ENCODE measurements at places on chromosomes 4 and X.

GRCh38 chr4:144179152-144179739 lies 38.7 kb upstream of the GYPA start:
- DNase-seq: no peak

DNA sequence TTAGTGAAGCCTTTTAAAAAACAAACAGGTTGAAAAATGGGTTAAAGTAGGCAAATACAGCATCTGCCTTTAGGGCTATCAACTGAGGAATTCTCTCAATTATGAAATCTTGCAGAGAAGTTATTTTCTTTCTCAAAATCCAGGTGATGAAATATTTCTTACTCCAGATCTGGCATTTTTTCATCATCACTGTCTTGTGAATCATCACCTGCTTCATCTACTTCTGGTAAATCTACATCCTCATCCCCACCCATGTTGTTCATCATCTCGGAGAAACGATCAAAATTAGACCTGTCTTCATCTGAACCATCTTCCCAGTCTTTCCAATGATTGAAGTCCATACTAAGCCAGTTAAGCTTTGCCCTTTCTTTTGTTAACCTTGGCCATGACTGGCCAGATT lies 33.3 kb upstream of the HPF1 start:
- no peak for DNase-seq

DNA sequence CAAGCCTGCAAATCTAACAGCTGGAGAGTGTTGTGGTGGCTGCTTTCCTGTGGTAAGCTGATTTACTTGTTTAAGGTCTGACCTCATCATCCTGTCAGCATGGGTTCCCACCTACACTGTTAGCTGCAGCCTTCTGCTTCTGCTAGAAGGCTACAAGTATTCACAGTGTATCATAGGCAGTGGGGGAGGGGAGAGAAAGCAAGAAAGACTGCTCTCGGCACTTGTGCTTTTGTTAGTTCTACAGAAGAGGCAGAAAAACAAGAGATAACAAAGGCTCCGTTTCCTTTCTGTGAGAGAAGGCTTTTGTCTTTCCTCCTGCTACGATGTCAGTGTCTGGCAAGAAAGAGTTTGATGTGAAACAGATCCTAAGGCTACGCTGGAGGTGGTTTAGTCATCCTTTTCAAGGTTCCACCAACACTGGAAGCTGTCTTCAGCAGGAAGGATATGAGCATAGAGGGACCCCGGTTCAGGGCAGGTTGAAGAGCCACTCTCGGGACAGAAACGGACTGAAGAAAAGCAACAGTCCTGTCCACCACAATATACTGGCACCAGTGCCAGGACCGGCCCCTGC lies at the start of gene KLHL4:
KLHL4 (plus strand) TSS at position 232 of the 571 bp plus-strand sequence; CDS start at position 324, 92 bp downstream.
- peak; percentile 54 for DNase-seq

GRCh38 chr4:183532821-183533220 lies 28.0 kb downstream of the ING2 start:
- DNase-seq: no peak

DNA sequence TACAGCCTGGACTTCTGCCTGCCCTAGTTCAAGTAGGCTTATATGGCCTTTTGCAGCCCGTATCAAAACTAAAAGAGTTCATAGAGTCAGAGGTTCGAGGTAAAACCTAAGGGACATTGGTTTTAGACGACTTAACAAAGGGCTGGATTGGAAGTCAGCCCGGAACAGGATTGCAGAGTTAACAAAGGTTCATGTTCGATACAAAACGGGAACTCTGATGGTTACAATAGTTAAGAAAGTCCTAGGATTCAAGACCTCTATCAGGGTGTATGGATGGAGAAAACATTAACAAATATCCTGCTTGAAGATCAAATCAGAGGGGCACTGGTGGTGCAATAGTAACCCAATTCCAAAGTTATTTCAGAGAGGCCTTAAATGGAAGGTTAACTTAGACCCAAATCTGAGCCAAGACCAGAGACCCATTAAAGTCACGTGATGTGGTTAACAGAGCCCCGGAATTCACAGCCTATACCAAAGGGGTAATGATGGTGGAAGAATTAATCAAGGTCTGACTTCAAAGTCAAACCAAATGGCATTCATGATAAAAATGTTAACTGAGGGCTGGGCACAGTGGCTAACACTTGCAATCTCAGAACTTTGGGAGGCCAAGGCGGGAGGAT lies 656 bp upstream of the ZNF630 start:
- DNase-seq: no peak

- DNase-seq: no peak
Observed at GRCh38 chr4:41943506-41943905, 8.3 kb downstream of the TMEM33 start.

- no peak for DNase-seq
Observed at GRCh38 chrX:101417190-101417589, 9.2 kb downstream of the HNRNPH2 start.

- DNase-seq: no peak
Observed at GRCh38 chrX:118971552-118971951, 2.9 kb upstream of the LONRF3 start.

GRCh38 chrX:65528705-65529340 lies 5.8 kb downstream of the LAS1L start:
- peak; percentile 84 for DNase-seq

DNA sequence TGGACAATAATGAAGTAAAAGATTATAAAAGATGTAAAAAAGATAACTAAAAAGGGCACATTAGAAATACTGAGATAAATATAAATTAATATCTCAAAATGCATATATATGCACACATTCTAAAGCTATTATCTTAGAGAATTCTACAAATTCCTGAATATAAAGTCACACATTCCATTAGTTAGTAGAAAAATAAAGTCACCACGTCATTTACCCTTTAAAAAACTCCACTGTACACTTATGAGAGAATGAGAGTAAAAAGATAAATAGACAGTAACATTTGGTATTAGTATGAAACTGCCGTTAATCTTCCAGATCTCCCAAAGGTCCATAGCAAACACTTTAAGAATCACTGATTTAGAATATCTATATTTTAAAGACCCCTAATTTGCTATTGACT lies 67.2 kb upstream of the IL15 start:
- DNase-seq: no peak

DNA sequence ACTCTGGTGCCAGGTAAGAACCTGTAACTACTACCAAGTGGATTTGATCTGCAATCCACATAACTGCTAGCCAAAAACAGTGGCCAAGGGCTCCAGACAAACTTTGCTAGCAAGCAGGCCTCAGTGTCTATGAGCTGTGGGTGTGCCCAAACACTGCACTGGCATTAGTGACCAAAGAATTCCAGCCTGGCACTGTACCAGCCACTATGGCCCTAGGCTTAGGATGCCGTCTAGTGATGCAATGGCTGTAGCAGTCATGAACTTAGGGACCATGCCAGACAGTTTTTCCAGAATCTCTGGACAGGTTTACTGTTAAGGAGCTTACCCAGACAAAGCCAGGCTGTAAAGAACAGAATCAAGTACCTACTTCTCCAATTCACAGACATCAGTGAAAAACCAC lies 33.7 kb upstream of the PRR27 start:
- DNase-seq: no peak

DNA sequence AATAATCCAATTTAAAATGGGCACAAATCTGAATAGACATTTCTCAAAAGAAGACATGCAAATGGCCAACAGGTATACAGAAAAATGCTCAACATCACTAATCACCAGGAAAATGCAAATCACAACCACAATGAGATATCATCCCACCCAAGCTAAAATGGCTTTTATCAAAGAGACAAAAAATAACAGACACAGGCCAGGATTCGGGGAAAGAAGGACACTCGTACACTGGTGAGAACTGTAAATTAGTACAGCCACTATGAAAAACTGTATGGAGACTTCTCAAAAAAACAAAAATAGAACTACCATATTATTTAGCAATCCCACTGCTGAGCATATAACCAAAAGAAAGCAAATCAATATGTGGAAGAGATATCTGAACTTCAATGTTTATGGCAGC lies 8.5 kb downstream of the SPP1 start:
- DNase-seq: no peak

DNA sequence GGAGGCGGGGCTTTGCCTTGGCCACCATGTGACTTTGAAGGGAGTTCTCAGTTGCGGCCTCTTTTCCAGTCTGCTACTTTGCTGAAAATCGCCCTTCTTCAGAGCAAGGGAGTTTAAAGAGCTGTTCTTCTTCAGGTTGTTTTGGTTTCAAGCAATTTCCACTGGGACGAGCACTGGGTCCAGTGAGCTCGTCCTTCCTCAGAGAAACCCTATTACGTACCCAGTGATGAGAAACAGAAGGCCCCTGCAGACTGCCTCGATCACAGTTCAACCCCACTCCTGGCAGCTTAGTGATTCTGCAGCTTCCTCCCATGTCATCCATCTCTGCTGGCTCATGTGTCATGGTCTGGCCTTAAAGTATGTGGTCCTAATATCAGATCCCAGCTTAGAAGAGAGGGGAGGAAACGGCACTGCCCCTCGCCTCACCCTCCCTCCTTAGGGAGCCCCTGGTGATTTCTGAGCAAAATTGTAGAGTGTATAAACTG lies 7.8 kb upstream of the FAM149A start:
- DNase-seq: no peak

- no peak for DNase-seq
Observed at GRCh38 chrX:9739130-9739529, 26.5 kb downstream of the GPR143 start.

- peak; percentile 38 for DNase-seq
Observed at GRCh38 chrX:132671229-132671641, 182.4 kb upstream of the MBNL3 start.

DNA sequence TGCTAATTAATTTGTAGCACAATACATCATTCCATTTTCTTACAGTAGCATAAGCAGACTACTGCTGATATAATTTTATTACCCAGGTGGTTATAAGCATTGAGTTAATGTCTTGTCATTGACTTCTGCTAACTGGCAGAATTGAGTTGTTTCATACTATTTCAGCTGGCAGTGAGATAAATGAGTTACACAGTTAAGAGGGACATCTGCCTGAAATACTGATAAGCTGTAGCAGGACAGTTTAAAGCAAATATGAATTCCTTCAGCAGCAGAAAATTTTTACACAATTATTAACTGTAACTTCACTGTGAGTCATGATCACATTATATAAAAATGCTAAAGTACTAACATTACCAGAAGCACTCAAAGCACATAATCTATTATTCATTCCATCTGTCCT lies 326.8 kb downstream of the INPP4B start:
- DNase-seq: no peak

- DNase-seq: no peak
Observed at GRCh38 chr4:153705743-153706468, 21.8 kb downstream of the TLR2 start.

GRCh38 chr4:147855571-147856009 lies 123.7 kb downstream of the ARHGAP10 start:
- no peak for DNase-seq

GRCh38 chr4:82124365-82124764 lies 249.4 kb downstream of the HNRNPD start:
- DNase-seq: no peak

GRCh38 chr4:67576538-67576937 lies 18.0 kb downstream of the STAP1 start:
- no peak for DNase-seq

GRCh38 chrX:70505451-70505841 lies 60.8 kb downstream of the DLG3 start:
- DNase-seq: no peak

GRCh38 chr4:71773004-71773403 lies 10.9 kb downstream of the GC start:
- no peak for DNase-seq

DNA sequence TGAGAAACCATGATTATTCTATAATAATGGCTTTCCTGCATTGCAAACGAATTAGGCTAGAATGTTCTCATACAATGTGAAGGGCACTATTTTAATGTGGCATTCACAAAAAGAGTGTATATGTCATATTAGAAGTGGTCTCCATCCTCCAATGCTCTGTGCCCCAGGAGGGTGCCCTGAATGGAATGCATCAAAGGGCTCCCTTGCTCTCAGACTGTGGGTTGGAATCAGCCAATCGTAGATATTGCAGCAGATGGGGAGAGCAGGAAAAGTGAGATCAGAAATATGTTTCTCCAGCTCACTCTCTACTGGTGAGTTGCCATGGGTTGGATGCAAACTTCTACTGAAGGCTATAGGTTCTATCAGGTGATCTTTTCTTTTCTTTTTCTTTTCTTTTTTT lies 11.9 kb upstream of the NSUN7 start:
- no peak for DNase-seq

GRCh38 chrX:22526339-22526738 lies 253.6 kb downstream of the CBLL2 start:
- no peak for DNase-seq

DNA sequence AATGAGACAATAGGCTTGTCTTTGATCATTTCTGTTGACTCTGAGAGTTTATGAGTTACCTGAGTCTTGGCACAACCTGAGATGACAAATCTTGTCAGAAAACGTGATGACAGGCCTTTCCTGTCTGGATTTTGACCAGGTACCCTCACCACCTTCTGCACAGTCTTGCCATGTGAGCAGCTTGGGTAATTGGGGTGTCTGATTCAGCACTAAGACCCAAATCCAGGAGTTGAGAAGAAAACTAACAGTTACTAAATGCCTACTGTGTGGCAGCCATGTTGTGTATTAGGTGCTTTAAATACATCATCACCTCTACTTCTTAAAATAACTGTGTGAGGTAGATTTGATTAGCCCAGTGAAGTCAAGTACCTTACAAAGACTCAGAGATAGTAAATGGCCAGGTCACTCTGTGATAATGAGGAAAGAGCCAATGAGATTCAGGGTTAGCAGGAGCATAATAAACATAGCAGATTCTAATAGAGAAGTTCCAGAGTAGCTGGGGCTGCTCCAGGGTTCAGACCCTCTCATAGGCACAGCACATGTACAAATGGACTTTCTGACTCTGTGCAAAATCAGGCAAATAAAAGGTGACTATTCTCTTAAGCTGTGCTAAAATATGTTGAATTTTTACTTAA lies 2.8 kb downstream of the EREG start:
- no peak for DNase-seq

DNA sequence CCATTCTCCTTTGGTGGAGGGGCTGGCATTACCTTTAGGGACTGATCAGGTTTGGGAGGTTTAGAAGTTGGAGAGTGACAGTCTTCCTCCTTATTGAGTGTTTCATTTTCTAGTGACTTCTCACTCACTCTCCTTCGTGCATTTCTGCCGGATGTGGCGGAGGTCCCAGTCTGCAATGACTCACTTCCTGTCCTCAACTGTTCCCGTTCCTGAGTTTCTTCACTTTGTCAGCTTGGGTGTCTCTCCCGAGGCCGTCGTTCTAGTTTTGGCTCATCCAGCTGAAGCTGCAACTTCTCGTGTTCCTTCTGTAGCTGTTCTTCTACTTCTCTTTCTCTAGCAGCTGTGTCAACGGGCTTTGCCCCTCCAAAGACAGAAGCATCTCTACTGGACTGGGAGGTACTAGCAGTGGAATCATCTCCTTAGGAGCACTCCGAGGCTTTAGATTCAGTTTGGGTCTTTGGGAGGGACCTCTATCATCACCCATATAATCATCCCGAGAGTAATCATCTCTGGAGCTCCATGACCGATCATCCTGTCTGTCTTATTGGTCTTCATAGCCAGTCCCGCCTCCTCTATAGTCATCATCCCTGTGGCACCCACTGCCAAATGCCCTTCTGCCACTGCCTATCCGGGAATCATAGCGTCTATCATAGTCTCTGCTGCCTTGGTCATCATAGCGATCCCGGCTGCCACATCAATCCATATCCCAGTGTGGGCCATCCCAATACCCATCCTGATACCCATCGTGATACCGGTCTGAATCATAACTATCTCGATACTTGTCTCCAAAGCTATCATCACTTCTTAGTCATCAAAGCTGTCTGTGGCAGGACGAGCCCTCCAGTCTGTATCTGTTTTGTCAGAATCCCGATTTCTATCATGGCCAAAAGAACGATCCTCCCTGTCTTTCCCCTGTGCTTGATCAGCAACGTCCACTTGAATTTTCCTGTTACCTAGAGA lies 35.3 kb upstream of the VSIG4 start:
- no peak for DNase-seq
